ENCODE measurements at places on chromosomes 16 and 17.

DNA sequence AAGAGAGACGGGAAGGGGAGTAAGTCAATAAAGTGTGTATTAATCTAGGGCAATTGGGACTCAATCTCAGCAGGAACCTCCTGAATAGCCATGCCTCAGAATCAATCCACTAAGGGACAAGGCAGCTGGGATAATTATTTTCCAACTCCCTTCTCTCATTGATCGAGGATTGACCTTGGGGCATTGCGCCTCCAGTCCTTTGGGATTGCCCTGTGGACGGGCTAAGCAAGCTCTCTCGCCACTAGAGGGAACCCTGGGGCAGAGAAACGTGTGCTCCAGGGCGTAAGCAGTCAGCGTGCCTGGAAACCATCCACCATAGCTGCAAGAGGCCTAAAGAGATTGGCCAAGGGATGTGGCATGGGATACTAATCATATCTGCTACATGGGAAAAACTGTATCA is 53.9 kb upstream of the ERCC4 start:
- peak; percentile 22 for DNase-seq

DNA sequence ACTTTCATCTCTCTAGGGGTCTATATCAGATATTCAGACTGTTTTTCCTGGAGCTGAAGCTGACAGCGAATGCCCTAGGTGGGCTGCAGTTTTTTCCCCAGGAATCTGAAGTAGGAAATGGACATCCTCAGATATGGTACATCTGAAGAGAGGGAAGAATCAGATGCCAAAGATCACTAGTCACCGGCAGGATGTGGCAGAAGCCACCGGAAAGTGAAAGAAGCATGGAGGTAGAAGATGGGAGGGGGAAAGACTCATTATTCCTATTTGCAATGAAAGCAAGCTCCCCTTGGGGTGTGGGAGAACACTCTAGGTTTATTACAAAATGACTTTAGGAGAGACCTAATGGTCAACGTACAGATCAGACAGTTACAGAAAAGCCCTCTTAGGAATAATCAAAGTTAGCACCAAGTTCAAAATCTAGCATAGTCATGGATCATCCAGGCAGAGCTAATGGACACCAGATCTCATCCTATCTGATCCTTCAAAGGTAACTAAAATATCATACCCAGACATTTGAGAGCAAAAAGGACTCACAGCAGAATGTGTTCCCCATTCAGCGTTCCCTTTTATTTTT is 110.7 kb downstream of the HS3ST3A1 start:
- DNase-seq = no peak

- DNase-seq = peak; percentile 80
These were observed 10.3 kb downstream of the CDRT4 start for GRCh38 chr17:15456972-15457722.

- DNase-seq = no peak
These were observed 14.1 kb downstream of the DHRS7B start for GRCh38 chr17:21140911-21141310.

- DNase-seq = no peak
These were observed 8.8 kb downstream of the MYCBPAP start for GRCh38 chr17:50517011-50517410.

GRCh38 chr17:38444151-38444550 is 15.9 kb downstream of the ARHGAP23 start:
- DNase-seq = peak; percentile 31

DNA sequence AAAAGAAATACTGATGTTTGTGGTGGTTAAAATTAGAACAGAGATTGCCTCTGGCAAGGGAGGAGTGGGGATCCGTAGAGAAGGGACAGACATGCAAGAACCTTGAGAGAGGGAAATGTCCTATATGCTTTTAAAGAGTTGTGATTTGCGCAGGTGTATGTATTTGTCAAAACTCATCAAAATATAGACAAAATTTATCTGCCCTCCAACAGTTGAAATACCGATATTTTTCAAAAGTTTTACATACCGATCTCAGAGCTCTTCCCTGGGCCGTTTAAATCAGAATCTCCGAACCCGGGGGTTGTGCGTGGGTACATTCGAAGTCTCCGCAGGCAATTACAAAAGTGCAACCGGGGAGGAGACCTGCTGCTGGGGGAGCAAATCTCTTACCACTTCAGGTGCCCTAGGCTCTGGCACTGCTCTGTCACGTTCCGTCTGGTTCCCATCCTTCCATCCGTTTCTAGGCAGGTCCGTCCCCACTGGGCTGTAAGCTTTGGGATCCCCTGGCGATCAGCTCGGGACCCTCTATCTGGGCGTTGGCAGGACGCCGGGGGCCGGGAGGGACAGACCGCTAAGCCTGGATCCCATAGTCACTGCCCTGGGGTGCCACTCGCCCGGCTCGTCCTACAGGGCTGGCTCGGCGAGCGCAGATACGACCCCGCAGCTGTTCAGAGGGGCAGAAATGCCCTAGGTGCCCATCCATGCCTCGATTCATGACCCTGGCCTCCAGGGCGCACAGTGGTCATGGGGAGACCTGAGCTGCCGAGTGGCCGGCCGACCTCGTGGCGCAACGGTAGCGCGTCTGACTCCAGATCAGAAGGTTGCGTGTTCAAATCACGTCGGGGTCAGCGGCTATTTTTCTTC is 4.2 kb downstream of the BORCS6 start:
- DNase-seq = no peak

DNA sequence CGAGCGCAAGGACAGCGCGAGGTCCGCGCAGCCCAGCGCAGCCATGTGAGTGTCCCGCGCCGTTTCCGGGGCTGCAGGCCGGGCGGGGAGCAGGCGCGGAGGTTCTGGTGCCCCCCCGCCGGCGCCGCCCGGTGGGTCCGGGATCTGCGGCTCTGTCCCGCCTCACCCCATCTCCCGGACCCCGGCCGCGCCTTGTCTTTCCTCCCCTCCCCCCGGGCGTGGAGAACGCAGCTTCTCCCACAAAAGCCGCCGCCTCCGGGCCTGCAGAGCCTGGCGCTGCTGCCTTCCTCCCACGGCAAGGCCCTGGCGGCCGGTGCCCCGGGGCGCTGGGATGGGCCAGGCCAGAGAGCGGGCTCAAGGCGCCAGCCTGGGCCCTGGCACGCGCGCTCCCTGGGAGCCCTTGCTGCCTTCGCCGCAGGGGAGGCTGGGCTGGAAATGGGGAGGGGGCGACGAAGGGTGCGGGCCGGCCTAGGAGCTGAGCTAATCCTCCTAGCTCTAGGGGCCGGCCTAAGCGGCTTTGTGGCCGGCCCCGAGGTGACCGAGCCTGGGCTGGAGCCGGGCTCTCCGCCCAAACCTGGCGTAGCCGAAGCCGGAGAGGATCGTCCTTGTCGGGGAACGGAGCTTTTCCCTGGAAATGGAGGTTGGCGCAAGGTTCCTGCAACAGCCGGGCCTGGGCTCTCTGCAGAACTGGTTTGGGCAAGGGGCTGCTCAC is 397 bp downstream of the RIPOR1 start:
- DNase-seq = no peak

DNA sequence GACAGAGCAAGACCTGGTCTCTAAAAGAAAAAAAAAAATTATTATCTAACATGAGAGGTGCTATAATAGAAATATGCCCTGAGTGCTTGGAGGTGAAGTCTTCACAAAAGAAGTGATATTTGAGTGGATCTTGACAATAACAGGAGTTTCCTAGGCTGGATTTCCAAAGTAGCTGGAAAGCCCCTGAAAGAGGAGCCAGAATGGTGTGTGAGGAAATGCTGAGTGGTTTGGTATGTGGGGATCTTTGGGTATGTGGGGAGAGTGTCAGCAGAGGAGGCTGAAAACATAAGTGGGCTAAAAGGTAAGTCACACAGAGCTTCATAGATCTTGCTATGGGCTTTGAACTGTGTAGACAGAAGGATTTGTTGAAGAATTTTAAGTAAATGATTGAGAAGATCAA is 100.1 kb downstream of the YPEL2 start:
- DNase-seq = no peak

DNA sequence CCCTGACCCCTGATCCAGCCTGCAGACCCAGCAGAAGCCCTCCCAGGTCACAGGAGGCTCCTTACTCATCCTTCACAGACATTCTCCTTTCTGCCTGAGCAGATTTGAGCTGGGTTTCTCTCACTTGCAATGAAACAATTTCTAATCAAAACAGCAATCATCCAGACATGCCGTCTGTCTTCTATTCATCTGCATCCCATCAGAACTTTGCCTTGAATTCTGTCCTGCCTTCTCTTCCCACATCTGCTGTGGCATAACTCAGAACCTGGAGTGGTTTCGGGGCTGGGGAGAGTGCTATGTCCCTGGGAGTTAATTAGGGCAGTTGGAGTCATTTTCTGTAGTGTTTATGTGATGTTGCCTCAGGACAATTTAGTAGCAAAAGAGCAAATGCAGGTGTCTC is 278.6 kb downstream of the CBLN1 start:
- DNase-seq = no peak
